ENCODE measurements at places on chromosomes 2 and 18.
A peak's percentile ranks its signal among the peaks of the same experiment; 100 is the strongest.

DNA sequence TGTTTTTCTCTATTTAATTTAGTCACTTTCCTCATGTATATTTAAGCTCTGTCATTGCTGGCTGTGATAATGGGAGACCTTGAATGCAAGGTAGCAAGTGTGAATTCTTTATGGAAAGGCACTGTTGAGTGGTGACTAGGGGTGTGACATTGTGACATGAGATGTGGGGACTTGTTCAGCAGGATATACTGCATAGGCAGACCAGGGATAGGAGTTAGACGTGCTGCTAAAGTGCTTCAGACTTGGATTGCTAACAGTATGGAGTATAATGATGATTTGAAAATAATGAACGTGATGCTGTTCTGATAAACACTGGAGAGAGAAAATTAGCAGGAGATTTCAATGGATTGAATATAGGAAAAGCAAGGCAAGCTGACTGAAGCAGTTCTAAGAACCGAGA lies 135.1 kb downstream of the NCOA1 start:
- DNase-seq: no peak

GRCh38 chr2:53880756-53881155 lies 21.0 kb upstream of the GPR75 start:
- peak; percentile 2 for DNase-seq

- DNase-seq: peak; percentile 11
Observed at GRCh38 chr2:227818675-227819397, 5.2 kb downstream of the CCL20 start.

- no peak for DNase-seq
Observed at GRCh38 chr2:19667536-19667949, 234.2 kb downstream of the TTC32 start.

GRCh38 chr2:192194866-192195547 lies at the start of gene TMEFF2:
Gene TMEFF2 (minus strand): TSS chr2:192194933. CDS start chr2:192194524, 409 bp downstream.
- DNase-seq: peak; percentile 68

DNA sequence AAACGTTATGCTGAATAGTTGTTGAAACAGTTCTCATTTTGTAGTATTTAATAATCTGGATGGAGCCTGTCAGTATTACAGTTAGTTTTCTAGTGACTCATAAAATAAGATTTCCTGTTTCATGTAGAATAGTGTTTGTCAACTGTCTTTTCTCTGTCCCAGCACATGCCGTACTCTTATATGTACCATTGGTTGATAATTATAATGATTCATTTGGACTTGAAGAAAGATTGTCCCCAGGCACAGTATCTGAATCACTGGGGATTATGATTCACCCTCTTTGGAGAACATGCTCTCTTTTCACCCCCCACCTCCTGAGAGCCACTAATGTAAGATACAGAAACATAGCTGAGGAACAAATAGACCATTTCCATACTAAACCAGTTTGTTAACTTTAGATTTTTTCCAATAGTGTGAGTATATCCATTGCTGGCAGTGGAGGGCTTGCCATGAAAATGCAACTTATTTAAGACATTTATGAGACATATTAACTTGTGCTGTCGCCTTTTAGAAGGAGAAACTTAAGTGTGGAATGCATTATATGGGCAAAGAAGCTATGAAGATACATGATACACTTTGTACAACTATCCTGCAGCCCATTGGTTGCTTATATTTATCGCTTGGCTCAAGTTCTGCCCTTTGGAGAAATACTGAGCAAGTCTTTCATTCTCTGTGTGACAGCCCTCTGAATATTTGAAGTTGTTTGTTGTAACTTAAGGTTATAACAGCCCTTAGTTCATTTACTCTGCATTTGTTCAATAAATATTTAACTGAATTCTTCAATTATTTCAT lies 12.4 kb downstream of the COPS8 start:
- DNase-seq: no peak

DNA sequence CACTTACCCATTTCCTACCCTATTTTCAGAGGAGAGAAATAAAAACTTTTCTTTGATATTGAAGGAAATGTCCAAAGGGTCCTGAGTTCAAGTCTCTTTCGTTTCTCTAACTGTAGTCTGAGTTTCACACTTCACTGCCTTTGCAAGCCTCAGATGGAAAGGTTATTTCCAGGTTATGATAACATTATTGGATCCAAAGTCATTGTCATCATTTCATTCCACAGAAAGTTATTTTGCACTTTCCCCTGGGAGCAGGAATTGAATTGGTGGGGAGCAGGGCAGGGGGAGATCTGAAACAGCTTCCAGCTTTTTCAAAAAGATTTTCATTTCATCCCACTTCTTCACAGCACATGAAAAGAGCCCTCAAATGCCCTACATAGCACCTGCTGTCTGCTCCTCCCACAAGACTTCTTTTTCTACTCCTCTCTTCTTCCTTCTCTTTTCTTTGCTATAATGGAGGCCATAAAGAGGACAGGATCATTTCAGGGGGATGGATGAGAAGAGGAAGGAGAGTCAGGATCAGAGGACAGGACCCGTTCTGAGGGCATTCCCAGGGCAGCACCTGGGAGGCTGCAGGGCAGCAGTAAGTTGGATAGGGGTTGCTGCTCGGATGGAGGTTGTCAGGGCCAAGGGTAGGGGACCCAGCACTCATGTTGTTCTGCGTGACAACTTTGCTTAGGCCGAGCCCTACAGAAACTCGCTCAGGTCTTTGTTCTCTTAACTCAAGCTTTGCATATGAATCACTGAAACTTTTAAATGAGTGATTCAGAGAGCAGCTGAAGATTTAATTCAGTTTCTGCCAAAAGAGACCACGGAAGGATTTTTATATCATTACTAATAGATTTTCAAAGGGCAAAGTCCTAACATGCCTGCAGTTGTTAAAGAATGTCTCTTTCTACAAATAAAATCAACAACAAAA lies 11.4 kb upstream of the GALNT5 start:
- DNase-seq: peak; percentile 82

DNA sequence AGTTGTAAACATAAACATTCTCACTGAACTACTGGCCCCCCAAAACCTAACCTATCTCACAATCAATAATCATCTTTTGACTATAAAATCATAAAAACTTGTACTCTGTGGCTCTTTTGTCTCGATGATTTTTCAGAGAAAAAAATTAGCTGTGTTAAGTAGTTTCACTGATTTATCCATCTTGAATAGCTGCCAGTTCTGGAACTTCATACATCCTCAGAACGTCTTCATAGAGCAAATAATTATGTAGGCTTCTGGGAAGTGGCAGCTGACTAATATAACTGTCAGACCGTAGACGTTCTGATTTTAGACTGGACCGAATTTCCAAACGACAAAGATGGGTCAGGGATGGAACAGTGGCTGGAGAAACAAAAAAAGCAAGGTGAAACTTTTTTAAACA lies 97.3 kb upstream of the CHAC2 start:
- no peak for DNase-seq

GRCh38 chr18:34493099-34493544 lies 217.0 kb upstream of the DTNA start:
- peak; percentile 44 for DNase-seq

DNA sequence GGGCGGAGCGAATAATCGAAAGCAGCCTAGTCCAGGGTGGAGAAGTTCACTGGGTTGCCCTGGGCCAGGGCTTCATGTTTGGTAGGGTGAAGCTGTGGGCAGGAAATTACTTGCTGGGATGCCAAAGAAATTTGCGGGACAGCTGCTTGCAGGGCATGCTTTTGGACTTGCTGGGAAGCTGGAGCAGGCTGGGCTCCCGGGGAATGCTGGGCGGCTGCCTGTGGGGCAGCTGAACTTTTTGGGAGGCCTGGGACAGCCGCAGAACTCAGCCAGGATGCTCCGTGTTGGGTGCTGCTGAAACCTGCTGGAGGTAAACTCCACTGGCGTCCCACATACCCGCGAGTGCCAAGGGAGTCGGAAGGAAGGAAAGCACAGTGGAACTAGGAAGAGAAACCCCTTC lies 31.9 kb downstream of the ASB1 start:
- no peak for DNase-seq

DNA sequence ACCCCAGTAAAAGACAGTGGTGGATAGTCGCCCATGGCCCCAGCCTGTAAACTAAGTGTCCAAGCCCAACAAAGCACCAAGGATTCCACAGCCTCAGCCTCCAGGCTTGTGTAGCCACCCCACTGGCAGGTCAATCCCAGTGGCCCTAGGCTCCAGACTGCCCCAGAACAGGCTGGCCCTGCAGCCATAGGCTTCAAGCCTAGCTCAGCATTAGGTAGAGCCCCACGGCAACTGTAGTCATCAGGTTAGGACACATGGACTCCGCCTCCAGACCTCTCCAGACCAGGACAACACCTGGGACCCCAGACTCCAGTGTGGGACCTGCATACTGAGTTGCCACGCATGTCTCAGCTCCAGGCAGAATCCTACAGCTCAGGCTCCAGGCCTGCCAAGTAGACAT lies 1590.6 kb upstream of the DDX18 start:
- DNase-seq: no peak

DNA sequence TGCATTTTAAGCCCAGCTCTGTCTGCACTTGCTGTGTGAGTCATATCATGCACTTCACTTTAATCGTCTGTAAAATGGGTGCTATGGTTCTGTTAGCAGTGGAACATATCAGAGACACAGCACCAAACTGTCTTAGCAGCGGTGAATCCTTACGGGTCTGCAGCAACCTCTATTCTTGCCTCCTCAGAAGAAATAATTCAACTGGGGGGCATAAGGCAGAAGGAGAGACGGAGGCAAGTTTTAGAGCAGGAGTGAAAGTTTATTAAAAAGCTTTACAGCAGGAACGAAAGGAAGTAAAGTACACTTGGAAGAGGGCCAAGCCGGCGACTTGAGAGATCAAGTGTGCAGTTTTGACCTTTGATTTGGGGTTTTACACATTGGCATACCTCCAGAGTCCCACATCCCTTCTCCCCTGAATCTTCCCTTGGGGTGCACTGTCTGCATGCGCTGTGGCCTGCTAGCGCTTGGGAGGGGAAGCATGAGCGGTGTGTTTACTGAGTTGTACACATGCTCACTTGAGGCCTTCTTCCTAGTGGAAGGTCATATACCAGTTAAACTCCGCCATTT lies 109.8 kb downstream of the DDX1 start:
- DNase-seq: no peak

GRCh38 chr18:51162617-51163016 lies 34.9 kb downstream of the MEX3C start:
- no peak for DNase-seq

GRCh38 chr2:30915486-30915885 lies 108.2 kb upstream of the CAPN13 start:
- no peak for DNase-seq

DNA sequence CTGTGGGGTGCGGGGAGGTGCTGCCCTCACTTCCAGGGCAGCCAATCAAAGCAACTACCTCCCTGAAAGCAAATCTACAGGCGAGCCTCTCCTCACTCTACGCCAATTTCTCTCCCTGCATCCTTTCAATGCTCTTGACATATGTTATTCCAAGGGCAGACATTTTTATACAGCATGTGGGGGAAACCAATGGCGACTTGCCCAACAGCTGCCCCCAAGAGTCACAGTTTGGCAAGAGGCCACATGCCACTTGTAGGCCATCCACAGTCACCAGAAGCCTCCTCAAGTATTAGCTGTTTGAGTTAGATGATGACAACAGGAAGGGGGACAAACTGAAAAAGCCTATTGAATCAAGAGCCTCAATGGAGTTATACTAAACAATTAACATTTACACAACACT lies 114.6 kb downstream of the MYO5B start:
- no peak for DNase-seq

GRCh38 chr2:33775306-33775705 lies 176.2 kb upstream of the FAM98A start:
- DNase-seq: no peak

- DNase-seq: no peak
Observed at GRCh38 chr2:120599072-120599471, 136.6 kb upstream of the GLI2 start.

- no peak for DNase-seq
Observed at GRCh38 chr2:10279472-10279870, 23.2 kb upstream of the HPCAL1 start.

DNA sequence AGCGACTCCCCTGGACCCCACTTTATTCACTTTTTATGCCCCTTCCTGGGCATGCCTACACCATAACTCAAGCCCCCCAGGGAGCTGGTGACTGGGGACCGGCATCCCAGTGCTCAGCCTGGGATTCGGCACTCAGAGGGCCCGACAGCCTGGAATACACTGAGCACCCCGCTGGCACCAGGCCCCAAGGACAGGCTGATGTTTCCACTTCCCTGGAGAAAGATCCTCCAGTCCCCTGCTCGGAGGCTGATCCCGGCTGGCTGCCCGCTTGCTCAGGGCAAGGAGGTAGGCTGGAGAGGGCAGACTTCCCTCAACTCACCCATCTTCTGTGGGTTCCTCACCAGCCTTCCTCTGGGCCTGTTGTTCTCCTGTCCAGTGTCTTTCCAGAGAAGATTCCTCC lies 36.6 kb downstream of the ODC1 start:
- no peak for DNase-seq

Measured in activated CD4-positive, alpha-beta T cell treated with anti-CD3 and anti-CD28 coated beads, Interleukin-2, Interleukin-4, amounts not matched to agents 100 ng/mL and 50 ng/mL, durations not matched to agents 16 hours and 8 hours (primary cell).